Inflammatory macrophage treated with lipopolysaccharide for 1 hour (primary cell): ENCODE measurements at places on chromosomes 5 and 9.

DNA sequence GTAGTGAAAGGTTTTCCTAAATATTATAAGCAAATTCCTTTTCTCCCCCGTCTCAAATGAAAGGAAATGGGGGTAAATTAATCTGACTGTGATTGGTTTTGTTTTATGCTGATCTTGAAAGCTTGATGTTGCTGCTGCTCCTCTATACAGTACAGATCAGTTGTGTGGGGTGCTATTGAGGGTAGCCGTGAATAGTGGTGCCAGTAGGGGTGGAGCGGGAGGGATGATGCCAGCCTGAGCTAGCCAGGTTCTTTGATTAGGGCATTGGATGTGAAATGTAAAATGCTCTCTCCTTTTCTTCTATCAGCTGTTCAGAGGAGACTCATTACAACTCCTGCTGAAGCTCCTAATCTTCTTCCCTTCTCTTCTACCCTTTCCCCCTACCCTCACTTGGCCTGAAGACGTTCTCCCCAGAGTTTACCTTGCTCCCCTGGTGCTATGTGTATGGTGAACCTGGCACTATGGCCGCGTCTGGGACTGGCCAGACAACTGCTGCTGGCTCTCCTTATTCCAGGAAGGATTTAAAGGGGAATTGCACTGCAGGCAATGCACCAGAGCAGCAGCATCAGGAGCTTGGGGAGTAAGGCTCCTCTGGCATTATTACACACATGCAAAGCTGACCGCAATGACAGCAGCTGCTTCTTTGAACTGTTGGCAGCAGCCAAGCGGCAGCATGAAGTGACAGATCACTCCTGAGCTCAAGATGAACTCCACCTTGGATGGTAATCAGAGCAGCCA is 566 bp downstream of the GPR21 start:
- DNase-seq, result no peak

GRCh38 chr5:102916109-102916508 is 161.0 kb downstream of the PAM start:
- no peak for DNase-seq

- no peak for DNase-seq
Observed at GRCh38 chr9:27168951-27169350, 59.9 kb downstream of the TEK start.

DNA sequence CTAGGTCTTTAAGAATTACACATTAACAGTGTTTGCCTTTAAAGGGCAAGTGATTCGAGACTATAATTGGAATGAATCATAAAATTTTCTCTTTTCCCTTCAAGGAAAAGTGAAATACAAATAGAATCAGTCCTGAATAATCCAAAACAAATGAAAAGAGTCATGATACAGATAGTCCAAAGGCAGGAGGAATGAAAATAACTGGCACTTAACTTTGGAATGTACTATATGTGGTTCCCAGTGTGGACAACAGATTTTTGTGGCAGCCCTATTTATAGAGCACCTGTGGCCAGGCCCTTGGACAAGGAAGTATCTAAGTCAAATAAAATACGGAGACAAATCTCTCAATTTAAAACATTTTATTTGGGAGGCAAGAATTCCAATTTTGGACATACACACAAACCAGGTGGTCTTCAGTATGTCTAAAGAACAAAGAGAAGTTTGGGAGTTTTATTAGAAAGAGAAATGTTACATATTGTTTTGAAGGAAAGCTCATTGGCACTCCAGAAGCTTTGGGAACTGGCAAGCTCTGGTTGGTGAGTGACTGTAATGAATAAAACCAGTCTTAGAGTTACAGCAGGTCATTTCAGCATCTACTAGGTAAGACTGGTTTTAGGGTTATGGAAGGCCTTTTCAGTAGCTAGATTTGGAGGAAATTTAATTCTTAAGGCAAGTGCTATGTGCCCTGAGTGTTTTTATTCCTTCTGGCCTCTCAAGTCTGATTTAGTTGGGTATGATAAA is 116.0 kb upstream of the PAM start:
- DNase-seq, result no peak

GRCh38 chr9:127905004-127905728 is 5.8 kb upstream of the ST6GALNAC6 start:
- DNase-seq, result no peak

- DNase-seq, result no peak
Observed at GRCh38 chr9:111842313-111842712, 47.6 kb upstream of the SHOC1 start.

DNA sequence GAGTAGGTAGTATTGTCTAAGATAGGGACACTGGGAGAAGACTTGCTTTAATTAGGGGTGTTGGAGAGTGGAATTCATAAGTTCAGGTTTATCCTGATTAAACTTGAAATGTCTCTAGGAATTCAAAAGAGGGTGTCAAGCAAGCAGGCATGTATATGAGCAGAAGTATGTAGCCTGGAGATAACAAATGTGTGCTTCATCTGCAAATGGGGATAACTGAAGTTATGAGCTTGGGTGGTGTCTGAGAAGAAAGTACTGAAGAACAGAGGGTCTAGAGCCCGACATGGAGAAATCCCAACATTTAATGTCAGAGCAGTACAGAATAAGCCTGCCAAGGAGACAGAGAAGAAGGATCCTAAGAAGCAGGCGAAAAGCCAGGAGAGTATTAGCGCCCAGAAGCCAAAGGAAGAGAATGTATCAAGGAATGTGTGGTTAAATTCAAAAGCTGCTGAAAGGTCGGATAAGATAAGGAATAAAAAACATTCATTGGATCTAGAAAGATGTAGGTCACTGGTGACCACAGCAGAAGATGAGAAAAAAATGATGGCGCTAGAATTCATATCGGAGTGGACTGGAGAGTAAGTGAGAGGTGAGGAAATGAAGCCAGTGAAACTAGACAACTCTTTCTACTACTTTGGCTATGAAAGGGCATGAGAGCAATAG is 401.5 kb upstream of the PIK3R1 start:
- no peak for DNase-seq

DNA sequence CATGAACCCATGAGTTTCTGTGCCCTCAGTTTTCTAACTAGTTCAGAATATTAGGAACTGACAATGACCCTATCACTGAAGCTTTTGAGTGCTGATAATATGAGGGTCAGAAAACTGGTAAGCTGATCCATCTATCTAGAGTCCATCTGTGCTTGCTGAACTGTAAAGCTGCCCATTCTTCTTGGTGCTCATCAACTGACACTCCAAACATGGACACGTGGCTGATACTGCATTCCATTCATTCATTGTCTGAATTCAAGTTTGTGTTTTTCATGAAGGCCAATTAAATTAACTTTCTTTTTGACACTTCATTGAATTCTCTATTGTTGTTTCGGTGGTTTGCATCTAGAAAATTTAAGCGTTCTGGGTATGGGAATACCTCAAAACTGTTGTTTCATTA is 17.6 kb downstream of the NREP start:
- DNase-seq, result no peak

GRCh38 chr9:121598167-121598964 is 53.1 kb upstream of the DAB2IP start:
- DNase-seq, result no peak

GRCh38 chr5:35920890-35921289 is 17.5 kb downstream of the CAPSL start:
- no peak for DNase-seq
